ENCODE measurements at places on chromosomes 12 and 14. TPM values are rescaled to one million over a fixed set of nuclear protein-coding genes. Genes with fewer than 3 reads are reported as not detected.

PZP gene
- not detected for total RNA-seq

DNA sequence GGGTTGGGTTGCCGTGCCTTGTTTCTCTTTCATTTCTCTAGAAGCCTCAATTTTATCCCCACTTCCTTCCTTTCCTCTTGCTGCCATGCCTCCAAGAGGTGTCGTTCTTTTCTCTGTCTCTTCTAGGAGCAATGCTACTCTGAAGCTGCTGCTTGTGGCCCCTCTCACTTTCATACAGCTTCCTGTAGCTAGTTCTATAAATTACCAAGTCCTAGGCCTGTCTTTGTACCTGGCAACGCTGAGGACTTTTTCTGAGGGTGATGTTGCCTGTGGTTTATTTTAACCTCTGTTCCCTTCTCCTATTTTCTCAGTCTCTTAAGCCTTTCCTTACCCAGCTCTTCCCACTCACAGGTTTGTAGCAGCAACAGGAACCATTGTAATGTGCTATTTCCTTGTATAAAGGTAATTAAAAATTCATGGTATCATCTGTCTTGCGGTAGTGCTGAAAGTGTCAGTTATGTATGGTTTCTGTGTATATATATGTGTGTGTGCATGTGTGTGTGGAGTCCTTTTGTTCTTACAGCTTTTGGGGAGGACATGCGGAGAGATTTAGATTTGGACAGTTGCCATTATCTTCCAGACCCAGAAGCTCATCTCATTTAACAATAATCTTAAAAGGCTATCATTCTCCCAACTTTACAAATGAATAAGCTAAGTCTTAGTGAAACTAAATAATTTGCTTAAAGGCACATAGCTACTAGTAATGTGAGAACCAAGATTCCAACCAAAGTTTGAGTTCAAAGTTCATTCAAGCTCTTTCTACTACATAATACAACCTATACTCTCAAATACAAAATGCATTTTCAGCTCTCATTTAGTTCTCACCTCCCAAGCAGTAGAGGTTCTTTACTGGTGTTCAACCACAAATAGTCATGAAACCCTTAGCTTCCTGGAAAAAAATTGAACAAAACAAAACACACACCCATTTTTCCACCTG, 43.8 kb downstream of the DDHD1 start:
- DNase-seq = no peak

DNA sequence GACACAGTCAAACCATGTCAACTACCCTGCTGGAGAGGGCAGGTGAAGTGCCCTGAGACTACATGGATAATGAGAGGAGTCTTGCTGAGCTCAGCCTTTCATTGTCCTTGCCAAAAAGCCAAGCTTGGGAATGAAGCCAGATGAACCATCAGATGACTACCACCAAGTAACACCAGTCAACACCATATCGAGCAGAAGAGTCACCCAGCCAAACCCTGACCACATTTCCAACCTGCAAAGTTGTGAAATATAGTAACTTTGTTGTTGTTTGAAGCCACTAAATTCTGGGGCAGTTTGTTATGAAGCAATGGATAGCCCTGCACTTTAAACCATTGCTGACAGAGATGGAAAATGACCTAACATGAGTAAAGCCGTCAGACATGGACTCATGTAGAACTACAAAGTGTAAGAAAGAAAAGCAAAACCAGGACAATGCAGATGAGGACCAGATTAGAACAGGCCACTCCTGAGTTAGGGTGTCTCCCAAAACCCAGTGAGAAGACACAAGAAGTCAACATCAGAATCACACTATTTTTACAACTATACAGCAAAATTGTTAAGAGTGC, 12.5 kb upstream of the CRADD start:
- no peak for DNase-seq

DNA sequence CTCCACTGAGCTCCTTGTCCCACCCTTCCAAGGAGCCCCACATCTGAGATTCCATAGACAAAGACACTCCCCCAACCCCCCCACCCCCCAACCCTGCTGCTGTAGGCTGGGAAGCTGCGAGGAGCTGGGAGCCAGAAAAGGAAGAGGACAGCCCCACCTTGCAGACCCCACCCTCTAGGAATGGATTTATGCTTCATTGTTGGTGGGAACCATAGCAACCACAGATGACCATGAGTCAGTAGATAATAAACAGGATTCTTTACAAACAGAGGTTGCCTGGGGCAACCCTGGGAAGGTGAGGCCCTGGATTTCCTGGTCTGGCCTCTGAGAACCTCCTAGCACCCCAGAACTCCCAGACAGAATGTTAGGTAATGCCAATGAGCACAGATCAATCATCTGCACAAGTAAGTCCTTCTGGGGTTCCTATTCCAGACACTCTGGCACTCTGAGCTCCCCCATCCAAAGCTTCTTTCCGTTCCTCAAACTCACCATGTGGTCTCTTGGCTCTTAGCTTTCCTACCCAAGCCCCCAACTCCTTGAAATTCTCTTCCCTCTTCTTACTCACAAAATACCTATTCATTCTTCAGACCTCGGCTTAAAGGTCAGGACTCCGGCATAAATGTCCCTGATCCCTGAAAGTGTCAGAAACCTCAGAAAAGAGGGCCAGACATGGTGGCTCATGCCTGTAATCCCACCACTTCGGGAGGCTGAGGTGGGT, 15.2 kb upstream of the PLEKHG6 start:
- peak; percentile 65 for DNase-seq
